ENCODE measurements at places on chromosomes 3 and 15.

DNA sequence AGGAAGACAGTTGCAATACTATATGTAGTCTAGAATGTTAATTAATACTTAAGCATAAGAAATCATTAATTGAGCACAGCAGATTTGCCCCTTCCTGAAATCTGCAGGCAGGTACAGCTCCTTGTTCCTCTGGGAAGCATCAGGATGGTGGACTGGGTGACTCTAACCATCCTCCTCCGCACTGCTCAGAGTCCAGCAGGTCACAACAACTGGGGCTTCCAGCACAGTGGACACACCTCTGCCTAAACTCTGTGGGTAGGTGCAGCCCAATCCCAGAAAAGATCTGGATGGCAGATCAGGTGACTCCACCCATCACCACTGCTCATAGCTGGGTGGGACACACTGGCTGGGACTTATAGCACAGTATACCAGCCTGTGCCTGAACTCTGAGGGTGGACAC lies 189.9 kb upstream of the TMCO5A start:
- DNase-seq = no peak

GRCh38 chr3:13492048-13492447 lies 11.9 kb downstream of the HDAC11 start:
- no peak for DNase-seq

DNA sequence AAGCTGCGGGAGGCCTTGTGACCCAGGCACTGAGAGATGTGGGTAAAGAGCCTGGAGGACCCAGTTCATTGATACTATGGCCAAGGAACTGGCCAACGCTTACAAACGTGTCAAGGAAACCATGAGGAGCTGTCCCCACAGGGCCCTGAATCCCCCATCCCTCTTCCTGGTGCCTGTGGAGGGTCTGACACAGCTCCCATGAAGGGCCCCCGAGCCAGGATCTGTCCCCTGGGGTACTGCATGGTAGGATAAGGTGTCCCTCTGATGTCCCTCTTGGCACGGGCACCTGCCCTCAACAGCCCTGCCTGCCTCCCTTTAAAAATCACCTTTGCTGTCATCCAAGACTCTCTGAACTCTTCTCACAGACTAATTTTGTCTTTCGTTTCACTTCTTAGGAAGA lies 122.4 kb downstream of the ADCY5 start:
- DNase-seq = no peak

GRCh38 chr3:151382671-151383070 lies 1.9 kb downstream of the P2RY12 start:
- DNase-seq = no peak

GRCh38 chr3:47202542-47202941 lies 38.6 kb upstream of the SETD2 start:
- DNase-seq = no peak

- no peak for DNase-seq
These were observed 16.1 kb upstream of the PLOD2 start for GRCh38 chr3:146177072-146177471.

DNA sequence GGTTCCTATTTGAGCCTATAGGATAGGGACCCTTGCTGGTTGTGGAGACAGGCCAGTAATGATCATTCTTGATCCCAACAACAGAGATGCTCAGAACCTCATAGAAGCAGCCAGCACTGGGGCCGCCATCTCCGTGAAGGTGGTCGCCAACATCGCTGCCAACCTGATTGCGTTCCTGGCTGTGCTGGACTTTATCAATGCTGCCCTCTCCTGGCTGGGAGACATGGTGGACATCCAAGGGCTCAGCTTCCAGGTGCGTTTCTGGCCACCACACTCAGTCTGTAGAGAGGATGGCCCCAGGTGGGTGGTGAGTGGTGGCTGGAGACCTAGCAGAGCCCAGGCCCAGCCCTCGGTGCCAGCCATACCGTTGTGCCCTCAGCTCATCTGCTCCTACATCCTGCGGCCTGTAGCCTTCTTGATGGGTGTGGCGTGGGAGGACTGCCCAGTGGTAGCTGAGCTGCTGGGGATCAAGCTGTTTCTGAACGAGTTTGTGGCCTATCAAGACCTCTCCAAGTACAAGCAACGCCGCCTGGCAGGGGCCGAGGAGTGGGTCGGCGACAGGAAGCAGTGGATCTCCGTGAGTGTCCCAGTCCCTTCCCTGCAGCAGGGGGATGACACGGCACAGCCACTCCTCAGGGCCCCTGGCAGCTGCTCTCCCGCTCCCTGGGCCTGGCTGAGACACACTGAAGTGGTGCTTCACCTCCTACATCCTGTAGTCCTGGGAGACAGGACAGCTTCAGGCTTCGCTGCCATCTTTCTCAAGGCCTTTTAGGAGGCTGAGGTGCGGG lies 46.5 kb upstream of the PDE8A start:
- DNase-seq = no peak

DNA sequence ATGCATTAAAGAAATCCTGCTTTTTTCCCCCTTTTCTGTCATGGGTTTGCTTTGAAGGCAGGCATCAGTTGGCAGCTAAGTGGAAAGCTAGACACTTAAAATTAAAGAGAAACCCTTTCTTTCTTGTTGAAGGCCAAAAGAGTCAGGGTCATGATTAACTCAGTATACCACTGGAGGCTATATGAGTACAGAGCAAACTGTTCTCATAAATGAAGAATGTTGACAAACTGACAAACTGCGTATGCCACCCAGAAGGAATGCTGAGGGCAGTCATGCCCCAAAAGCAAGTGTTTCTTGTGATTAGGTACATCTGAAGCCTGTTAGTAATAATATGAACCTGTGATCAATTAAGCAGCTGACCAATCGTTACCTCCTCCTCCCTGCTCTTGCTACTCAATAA lies 43.6 kb upstream of the COL6A6 start:
- no peak for DNase-seq

GRCh38 chr3:137382005-137382594 lies 382.0 kb upstream of the SOX14 start:
- DNase-seq = no peak

- no peak for DNase-seq
These were observed 39.3 kb downstream of the RFTN1 start for GRCh38 chr3:16474216-16474615.

DNA sequence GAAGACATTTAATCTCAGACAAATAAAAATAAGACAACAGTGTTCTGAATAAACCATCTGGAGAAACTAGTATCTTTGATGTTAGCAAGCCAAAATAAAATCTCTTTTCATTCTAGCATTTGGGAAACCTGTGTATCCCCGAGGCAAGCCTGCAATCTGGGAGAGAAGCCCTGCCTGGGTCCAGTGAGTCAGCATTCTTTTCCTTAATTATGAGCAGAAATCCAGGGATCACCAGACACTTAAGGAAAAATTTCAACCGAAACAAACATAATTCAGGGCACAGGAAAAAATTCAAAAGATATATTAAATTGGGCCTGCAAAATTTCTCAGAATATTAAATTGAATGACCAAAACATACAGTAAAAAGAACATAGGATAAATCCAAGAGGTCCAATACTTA lies 4.2 kb downstream of the NCBP2 start:
- DNase-seq = no peak

DNA sequence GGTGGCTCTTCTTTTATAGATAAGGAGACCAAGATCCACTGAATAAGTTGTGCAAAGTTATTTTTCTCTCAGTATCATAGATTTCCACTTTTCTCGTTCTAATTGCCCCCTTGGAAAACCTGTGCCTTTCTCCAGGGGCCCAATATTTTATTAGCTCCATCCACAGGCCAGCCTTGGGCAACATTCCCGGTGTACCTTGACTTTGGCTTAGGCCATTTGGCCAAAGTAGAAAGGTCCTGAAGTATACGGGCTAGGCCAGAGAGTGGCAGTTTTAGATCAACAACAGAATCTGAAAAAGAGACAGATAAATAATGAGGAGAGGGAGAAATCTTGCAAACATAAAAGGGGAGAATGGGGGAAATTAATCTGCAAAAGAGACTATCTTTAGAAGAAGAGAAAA lies 91.7 kb upstream of the CHMP2B start:
- no peak for DNase-seq

GRCh38 chr3:10707400-10708215 lies 108.4 kb upstream of the SLC6A11 start:
- no peak for DNase-seq

DNA sequence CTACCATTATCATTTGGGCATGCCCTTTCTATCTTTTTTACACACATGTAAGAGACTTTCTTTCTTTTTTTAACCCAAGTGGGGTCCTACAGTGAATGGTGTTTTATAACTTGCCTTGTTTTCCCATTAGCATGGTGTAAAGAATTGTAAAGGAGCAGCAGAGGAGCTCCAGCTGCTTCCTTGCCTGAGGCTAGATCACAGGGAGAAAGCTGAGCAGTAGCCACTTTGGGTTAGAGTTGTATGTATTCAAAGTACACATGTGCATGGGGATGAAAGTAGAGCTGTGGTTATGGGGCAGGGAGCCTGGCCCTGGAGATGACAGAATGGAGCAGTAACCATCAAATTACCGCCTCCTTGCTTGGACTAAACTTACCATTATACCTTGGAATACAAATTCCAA lies 231.1 kb upstream of the PDZRN3 start:
- DNase-seq = no peak

GRCh38 chr15:70111203-70112073 lies 13.7 kb upstream of the TLE3 start:
- peak; percentile 81 for DNase-seq

DNA sequence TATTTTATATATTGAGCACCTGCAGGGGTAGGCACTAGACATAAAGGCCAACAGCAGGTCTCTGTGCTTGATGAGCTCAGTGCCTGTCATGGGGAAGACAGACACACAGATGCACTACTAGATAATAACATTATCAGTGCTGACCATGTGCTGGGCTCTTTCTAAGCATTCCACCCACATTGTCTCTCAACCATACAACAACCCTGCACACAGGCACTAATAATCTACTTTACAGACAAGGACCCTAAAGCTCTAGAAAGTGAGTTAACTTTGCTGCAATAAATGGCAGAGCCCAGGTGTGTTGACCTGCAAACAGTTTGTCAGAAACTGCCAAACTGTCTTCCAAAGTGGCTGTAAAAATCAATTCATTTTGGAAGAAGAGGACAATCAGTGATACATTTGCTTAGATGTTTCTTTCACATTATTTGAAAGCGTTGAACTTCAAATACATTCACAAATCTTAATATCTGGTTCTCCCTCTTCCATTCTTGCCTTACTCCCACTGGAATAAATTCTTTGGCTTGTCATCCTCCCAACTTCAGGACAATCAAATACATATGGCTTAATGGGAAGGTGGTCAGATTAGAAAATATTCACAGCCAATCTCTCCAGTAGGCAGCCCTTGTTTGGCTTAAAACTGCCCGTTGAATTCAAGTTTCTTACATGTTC lies 11.0 kb upstream of the PP2D1 start:
- DNase-seq = no peak

DNA sequence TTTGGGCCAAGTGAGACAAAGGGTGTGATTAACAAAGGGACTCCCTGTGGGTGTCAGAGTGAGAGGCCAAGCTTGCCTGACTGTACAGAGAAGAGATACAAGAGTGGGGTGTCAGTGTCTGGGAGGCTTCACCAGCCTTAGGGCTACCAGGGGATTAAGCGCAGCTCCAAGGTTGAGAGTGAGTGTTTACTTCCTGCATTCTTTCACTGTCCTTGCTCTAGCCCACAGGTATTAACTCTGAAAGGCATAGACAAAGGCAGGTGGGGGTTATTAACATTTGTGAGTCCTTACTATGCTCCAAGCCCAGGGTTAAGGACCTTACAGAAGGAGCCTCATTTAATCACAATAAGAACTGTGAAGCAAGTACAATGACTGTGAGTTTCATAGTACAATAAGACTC lies 107.6 kb downstream of the IL20RB start:
- no peak for DNase-seq

GRCh38 chr3:129360705-129361460 lies 67.6 kb downstream of the EFCAB12 start:
- DNase-seq = no peak

DNA sequence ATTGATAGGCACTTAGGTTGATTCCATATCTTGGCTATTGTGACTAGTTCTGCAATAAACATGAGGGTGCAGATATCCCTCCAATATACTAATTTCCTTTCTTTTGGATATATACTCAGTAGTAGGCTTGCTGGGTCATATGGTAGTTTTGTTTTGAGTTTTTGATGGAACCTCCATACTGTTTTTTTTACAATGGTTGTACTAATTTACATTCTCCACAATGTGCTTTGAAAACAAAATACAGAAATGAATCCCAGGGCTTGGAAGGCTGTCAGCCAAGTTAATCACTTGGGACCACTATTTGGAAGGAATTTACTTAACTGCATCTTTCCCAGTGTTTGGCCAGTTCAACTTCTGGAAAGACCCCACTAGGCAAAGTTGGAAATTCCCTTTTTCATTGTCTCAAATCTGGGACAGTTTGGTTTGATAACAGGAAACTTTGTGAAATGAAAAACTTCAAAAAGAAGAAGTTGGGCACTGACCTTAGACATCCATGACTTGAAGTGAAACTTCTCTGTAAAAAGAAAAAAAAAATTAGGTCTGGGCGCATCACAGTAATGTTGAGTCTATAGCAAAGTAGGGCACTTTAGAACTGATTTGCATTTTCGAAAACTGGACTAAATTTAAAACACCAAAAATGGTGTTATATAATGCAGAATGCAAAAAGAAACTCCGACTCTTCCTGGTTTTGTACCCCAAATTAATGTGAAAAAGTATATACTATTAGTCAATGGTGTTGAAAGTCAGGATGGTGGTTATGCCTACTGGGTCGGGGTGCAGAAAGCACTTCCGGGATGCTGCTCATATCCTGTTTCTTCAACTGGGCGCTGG lies 6.0 kb downstream of the CTSH start:
- no peak for DNase-seq

- no peak for DNase-seq
These were observed 78.2 kb downstream of the TAFA4 start for GRCh38 chr3:68854170-68854569.
